ENCODE measurements at places on chromosomes 2 and 18. TPM values are rescaled to one million over a fixed set of nuclear protein-coding genes. Genes with fewer than 3 reads are reported as not detected.

- DNase-seq: no peak
Measured at GRCh38 chr2:33559328-33559727, 39.8 kb downstream of the FAM98A start.

DNA sequence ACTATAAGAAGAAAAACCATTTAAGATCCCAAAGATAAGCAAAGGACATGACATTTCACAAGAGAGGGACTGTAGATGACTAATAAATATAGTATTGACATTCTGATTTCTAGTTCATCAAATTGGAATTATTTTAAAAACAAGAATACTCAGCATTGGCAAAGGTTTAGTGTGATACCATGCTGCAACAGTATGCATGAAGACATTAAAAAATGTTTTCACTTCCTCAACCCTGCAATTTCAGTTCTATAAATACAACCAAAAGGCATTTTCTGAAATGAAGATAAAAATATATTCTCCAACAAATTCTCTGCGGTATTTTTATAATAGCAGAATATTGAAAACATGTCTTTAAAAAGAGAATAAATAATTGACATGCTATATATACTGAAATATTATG is 2.1 kb downstream of the C2orf81 start:
- no peak for DNase-seq

- DNase-seq: no peak
Measured at GRCh38 chr2:217854684-217855420, 147.9 kb downstream of the TNS1 start.

- DNase-seq: no peak
Measured at GRCh38 chr2:199228887-199229819, 228.6 kb downstream of the SATB2 start.

The ADD2 gene
- 6.1 TPM for total RNA-seq
